ENCODE measurements at places on chromosomes 7 and 10.

DNA sequence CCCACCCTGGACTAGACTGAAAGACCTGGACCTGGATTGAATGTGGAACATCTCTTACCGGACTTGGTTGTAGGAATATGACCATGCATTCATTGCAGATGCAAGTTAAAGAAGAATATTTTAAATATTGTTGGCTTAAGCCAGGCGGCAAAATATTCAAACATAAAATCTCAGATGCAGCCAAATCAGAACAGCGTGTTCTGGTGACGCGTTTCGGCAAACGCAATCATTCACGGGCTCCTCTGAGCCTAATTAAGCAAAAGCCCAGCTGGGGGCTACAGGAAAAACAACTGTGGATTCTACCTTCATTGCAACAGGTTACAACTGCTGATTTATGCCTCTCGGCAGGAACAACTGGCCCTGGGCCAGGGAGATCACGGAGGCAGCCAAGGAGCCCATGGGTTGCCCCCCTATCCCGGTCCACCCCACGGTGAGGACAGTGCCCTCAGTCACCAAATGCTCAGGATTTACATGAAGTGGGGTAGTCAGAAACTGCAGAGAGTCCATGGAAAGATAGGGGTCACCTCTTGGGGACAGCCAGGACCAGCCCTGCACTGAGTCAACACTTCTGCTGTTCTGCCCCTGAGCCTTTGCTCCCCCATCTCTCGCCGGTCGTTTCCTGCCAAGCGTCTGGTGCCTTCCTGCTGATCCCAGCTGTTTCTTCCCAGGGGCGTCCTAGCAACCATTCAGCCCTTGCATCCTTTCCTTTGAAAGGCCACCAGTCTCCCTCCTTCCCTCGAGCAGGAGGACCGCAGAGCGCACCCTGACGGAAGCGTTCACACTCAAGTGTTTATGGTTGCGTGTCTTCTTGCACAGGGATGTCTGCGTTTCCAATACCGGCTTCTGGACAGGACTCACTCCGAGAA, 64.4 kb upstream of the SFMBT2 start:
- no peak for DNase-seq

DNA sequence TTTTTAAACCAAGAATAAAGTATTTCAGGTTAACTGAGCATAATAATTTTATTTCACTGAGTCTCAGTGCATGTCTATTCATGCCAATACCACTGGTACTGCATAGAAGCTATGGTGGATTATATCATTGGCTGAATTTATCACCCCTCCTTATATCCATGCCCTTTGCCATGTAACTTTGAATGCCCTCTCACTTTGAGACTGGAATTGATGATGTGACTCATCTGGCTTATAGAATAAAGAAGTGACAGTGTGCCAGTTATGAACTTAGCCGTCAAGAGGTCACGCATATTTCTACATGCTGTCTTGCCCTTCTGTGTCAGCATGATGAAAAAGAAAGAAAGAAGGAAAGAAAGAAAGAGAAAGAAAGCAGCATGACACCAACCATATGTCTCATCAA, 20.7 kb upstream of the ABLIM1 start:
- DNase-seq: no peak

GRCh38 chr10:117165538-117166417, 27.7 kb upstream of the VAX1 start:
- no peak for DNase-seq

- DNase-seq: no peak
These were observed 33.1 kb downstream of the ZMIZ1 start for GRCh38 chr10:79101560-79102497.

Measured in central memory CD4-positive, alpha-beta T cell (primary cell).